ENCODE measurements at places on chromosomes 1 and 21.
A peak's percentile ranks its signal among the peaks of the same experiment; 100 is the strongest.

GRCh38 chr1:207284209-207284897 lies 37.1 kb upstream of the CD55 start:
- no peak for DNase-seq

DNA sequence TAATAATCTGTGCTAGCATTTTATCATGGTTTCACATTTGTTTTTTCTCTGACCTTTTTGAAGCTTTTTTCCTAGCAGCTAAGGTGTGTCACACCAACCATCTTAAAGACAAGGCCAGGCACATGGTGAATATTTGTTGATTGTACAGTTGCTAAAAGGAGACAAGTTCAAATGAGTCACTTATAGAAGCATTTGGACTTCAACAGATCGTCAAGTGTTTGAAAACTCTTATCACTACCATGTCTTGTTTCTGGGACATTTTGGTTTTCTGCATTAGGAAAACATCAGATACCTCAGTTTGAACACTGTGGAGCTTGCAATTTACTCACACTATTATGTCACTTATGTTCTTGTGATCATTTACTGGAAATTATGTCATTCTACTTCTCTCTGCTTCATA lies 407.3 kb downstream of the USP25 start:
- DNase-seq, result no peak

DNA sequence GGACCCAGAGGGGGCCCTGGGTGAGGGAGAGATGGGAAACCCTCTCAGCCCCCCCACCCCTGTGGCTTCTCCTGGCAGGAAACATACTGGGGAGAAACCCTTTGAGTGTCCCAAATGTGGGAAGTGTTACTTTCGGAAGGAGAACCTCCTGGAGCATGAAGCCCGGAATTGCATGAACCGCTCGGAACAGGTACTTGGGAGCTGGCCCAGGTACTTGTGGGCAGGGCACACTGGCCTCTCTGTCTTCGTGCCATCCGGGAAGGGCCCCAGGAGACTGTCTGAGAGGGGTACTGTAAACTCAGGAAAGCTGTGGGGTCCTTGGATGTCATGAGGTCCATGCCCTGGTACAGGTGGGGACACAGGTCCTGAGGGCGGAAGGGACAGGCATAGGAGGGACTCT lies 6.0 kb downstream of the ZBTB48 start:
- DNase-seq, result no peak

GRCh38 chr1:167369175-167369574 lies 148.5 kb downstream of the POU2F1 start:
- no peak for DNase-seq

- DNase-seq, result peak; percentile 55
Observed at GRCh38 chr1:2073382-2074230, 23.4 kb downstream of the PRKCZ start.

DNA sequence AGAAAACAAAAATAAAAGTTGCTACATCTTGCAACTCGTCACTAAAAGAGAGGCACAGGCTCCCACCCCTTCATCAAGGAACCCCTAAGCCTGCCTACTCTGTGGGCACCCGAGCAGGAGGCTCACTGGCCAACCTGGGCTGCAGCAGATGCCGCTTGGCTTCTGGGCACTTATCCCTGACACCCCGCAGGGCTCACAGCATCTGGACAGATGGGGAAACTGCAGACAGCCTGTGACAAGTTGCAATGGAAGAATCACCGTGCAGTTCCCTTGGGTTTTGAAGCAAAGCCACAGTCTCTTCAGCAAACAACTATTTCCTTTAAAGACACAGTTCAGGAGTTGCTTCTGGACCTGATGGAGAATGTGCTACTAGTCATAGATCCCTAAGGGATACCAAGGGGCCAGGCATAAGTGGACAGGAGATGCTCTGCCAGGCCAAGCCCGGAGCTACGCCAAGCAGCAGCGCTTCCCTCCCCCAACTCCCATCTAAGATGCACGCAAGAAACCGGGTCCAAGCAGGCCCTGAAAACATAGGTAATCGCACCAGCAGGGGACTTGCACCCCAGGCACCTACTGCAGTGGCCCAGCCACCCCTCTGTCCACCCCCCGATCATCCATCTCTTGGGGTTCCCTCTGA lies 170.6 kb downstream of the NPHP4 start:
- DNase-seq, result no peak
